GM20000 (cell line): ENCODE measurements at places on chromosomes 2 and 18.

GRCh38 chr2:70710038-70710690, 57.8 kb downstream of the ADD2 start:
- DNase-seq, result no peak

DNA sequence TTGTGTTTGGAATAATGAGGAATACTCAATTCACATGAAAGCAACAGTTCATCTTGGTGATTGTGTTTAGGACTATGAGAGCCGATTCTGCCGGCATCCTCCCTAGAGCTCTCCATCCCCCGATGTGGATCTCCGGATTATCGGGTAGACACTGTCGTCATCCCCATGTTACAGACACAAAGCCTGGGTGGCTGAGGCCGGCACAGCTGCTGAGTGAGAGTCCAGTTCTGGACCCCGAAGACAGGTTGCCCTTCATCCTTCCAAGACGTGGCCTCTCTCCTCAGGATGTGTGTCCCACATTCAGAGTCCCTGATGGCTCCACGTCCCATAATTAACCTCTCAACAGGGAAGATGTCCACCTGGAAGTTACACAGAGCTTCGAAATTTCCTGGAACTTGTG, 129.3 kb downstream of the HDAC4 start:
- DNase-seq, result no peak

GRCh38 chr18:45557287-45557686, 58.0 kb upstream of the SLC14A2 start:
- DNase-seq, result no peak

GRCh38 chr2:155947069-155947468, 385.5 kb downstream of the NR4A2 start:
- DNase-seq, result no peak

GRCh38 chr2:46252891-46253659, 44.1 kb upstream of the EPAS1 start:
- no peak for DNase-seq

DNA sequence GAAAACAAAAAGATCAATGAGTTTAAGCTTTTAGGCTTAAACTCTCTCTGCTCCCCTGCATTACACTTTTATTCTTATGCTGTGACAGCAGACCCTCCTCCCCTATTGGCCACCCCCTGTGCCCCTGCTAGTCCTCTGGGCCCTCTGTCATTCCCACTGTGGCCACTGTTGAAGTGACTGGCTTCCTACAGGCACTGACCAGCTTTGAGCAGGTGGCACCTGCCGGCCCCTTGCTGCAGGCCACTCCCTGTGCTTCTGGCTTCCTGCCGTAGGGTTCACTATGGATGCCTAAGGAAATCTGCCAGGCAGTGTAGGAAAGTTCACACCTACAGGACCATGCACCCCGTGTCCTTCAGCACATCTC, 156.5 kb upstream of the L3MBTL4 start:
- DNase-seq, result no peak

DNA sequence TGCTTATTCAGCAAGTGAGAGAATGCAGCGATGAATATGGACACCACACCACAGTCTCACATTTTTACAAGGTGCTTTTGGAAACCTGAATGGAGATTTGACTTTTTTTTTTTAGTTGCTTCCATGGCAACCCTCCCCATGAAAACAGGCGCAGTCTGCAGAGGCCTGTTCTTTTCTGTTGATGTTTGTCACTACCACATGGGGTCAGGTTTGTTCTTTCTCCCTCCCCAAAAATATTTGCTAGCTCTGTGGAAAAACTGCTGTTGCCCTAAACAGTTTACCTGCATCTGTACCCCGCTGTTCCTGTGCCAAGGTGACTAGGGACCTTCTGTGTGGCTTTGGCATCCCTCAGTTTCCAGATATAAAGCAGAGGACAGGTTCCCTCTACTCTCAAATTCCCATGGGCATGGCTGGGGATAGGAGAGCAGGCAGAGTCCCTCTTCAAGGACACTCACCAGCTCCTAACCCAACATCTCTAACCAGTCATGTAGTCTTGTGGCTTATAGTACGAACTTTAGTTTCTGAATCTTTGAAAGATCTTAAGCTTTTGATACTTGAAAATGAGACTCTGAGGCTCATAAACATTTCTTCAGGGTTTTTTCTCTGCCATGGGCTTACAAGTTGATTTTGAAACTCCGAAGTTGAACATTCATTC, 14.7 kb upstream of the MAPRE2 start:
- no peak for DNase-seq

DNA sequence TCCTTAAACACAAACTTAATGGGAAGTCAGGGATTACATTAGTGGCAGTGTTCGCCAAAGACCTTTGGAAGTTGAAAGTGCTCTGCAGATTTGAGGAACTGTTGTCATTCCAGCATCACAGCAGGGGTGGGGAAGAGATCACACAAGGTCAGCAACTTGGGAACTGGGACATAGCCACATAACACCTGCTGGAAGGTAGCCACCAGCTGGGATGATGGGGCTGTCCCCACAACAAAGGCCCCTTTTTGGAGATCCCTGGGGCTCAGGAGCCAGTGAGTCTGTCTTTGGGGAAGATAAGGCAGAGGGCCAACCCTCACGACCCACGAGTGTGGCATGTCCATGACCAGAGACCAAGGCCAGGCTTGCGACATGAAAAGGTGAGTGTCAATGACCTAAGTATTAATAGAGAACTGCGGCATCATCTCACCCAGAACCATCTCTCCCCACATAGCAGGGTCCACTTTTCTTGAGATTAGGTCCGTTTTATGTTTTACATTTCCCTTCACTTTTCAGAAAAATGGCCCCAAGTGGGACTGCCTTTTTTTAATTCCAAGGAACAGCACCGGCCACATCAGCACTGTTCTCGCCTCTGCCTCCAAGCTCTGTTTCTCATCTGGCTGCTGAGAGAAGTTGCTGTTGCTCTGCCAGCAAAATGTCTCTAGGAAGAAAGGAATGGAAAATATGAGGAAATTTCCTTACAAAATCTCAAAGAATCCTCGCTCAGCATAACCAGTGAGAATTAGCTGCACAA, 106.9 kb downstream of the GFPT1 start:
- DNase-seq, result no peak

DNA sequence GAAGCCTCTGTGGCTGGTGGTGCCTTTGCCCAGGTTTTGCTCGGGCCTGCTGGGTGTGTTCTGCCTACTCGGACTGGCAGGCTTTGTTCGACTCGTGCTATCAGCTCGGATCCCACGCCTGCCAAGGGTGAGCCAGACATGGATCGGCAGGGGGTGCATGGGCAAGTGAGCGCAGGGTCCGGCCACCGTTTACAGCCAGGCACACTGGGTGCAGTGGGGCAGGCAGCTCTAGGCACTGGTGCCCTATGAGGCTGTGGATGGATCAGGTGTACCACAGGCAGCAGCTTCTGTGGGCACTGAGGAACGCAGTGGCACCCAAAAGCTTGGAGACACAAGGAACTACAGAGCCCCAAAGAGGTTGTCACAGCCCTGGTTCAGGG, 25.6 kb downstream of the MARCHF7 start:
- no peak for DNase-seq

- DNase-seq, result no peak
These were observed 710 bp upstream of the TMSB10 start for GRCh38 chr2:84904717-84905174.

DNA sequence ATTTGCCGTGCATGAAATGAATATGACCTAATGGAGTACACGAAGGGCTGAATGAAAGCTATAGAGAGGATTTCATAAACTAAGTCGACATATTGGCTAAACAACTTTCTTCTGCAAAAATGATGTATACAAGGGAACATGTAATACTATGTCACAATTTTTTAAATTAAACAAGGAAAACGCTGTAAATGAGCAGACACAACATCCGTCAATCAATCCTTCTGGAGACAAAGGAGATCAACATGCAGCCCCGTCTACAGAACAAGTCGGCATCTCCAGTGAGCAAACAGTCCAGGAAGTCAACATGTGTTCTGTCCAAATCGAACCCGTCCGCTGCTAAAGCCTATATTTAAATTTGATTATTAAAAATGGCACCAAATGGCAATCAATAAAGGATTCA, 180.8 kb downstream of the TCF4 start:
- DNase-seq, result no peak

DNA sequence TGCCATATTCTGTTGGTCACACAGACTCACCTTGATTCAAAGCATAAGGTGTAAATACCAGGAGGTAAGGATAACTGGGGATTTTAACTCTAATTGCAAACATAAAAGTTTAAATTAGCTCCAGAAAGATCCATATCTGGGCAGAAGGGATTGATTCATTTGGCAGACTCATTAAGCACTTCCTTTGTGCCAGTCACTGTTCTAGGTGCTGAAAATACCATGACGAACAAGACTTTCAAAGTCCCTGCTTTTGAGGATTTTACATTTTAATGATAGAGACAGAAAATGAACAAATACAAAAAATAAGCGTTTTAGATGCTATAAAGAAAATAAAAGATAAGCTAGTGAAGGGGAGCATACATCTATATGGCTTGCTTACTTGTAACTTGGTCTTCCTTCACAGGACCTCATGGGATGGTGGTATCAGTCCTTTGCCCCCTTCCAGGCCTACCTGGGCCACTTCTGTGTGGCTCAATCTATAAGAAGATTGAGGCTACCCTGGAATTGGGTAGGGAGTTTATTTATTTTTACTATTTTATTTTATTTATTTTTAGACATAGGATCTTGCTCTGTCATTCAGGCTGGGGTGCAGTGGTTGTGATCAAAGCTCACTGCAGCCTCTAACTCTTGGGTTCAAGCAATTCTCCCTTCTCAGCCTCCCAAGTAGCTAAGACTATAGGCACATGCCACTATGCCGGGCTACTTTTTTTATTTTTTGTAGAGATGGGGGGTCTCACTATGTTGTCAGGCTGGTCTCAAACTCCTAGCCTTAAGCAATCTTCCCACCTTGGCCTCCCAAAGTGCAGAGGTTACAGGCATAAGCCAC, 212.8 kb downstream of the MYCN start:
- DNase-seq, result no peak

DNA sequence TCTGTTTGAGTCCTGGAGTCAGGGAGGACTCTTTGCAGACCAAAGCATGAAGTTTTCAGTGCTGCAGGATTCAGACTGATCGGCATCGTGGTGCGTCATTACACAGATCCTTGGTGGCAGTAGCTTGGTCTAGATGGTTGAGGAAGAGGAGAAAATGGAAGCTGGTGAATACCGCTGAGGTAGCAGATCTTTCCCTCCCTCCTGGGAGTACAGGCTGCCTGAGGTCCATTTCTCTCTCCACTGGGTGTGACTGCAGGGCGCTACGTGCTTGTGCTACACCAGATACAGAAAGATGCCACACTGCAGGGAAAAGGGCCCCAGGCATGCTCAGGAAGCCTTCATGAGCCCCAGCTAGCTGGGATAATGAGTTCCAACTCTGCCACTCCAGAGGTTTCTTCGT, 3.3 kb upstream of the CNDP1 start:
- no peak for DNase-seq

DNA sequence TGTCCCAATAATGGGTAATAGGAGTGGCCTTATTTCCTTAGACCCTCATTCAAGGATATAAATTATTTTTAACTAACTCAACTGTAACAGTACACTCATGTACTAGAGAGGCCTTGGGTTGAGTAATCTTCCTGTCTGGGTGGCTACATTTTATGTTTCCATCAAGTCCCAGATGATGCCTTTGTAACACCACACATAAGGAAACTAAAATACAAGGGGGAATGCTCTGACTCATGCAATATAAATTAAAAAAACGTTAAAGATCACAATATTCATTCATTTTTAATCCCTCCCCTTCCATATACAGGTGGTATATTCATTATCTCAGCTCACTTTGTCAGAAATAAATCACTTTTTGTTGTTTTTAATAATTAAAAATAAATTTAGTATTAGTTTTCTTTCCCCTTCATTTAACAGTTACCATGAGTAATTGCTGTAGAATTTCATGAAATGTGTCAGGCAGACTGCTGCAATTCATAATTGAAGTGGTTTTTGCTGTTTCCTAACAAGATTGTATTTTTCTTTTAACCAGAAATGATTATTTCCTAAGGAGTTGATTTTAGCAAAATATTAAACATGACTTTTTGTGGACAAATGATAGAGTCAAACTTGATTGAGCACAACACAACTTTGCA, 1403.6 kb downstream of the SUCLG1 start:
- DNase-seq, result no peak

DNA sequence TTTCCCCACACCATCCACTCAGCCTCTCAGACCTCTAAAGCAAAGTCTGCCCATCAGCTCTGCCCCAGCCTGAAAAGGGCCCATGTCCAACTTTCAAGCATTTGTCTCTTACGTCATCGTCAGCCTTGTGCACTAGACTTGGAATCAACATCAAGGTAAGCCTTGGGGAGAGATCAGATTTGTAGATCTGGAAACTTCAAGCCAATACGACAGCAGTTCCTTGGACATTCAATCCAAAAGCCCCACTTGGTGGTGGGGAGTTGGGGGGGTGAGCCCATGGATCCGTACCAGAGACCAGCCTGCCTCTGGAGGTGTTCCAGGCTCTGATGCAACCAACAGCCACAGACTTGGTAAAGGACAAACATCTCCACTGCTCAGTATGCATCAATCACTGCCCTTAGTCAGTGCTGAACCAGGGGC, 206.8 kb upstream of the MEIS1 start:
- DNase-seq, result no peak

DNA sequence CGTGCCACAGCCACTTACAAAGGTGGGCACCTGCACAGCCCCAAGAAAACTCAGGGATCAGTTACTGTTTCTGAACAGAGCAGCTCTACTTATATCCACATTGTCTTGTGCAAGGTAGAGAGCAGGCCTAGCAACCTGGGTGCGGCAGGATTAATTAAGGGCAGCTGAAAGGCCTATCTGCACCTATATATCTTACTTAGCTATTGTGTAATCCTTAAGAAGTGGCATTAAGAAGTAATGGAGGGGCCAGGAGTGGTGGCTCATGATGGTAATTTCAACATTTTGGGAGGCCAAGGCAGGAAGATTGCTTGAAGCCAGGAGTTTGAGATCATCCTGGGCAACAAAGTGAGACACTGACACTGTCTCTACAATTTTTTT, 12.8 kb upstream of the ARL5A start:
- no peak for DNase-seq

GRCh38 chr2:119259296-119259860, 35.7 kb downstream of the STEAP3 start:
- DNase-seq, result no peak

DNA sequence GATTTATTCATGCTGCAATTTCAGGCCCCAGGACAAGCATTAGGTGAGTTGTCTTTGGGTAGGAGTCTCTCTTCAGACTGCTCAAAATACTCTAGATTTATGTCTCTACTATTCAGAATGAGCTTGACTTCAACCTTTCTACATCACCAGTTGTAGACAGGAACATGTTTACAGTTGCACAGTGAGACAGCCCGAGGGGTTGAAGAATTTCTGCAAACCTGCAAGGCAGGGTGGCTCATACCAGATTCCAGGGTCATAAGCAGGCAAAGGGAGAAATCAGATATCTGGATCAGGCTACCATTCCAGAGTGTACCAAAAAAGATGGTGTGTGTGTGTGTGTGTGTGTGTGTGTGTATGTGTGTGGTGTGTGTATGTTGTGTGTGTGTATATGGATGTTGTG, 112.4 kb downstream of the SPP2 start:
- no peak for DNase-seq

DNA sequence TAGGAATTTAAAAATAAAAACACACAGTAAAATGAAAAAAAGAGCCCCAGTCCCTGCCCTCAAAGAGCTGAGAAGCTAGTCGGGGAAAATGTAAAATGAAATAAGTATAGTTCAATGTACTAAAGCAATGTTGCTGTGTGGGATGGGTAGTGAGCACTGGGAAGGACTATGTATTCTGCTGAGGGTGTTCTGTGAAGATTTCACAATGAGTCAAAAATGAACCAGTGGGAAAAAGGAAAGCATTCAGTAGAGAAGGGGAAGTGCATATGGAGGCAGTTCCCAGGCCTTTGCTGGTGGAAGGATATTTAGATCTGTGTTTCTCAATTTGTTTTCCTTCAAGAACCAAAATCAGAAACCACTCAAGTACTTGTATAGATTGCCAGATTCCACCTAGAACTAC, 1094.7 kb upstream of the KLHL29 start:
- DNase-seq, result no peak

GRCh38 chr18:61949946-61950345, 57.1 kb upstream of the RNF152 start:
- no peak for DNase-seq
